Naive thymus-derived CD4-positive, alpha-beta T cell (primary cell): ENCODE measurements at places on chromosomes 2 and 18. TPM values are rescaled to one million over a fixed set of nuclear protein-coding genes. Genes with fewer than 3 reads are reported as not detected.

DNA sequence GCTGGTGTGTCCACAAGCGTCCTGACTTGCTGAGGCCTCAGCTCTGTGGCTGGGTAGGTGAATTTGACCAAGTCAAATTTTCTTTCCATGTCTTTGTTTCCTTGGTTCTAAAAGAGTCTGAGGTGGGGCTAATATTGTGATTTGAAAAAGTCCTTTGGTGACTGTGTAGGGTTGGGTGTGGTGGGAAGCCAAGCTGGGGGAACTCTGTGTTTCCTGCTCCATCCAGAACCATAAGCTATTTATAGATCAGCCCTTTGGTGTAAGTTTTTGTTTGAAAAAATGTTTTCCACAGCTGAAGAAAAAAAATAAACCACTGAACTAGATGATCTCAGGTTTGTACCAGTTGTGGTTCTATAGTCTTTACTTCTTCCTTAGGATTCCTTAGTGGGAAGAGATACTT lies 462.7 kb downstream of the TGIF1 start:
- DNase-seq: no peak

GRCh38 chr18:10081492-10081891 lies 167.7 kb downstream of the VAPA start:
- no peak for DNase-seq

- no peak for DNase-seq
These were observed 27.5 kb downstream of the MOCOS start for GRCh38 chr18:36214811-36215210.

GRCh38 chr18:8051453-8051852 lies 484.3 kb downstream of the PTPRM start:
- DNase-seq: no peak

SULT1C2 gene
- not detected in 2 replicates for total RNA-seq

DPP10 gene
- total RNA-seq: not detected in 2 replicates

PROM2 gene
- 0.53 TPM for total RNA-seq

DNA sequence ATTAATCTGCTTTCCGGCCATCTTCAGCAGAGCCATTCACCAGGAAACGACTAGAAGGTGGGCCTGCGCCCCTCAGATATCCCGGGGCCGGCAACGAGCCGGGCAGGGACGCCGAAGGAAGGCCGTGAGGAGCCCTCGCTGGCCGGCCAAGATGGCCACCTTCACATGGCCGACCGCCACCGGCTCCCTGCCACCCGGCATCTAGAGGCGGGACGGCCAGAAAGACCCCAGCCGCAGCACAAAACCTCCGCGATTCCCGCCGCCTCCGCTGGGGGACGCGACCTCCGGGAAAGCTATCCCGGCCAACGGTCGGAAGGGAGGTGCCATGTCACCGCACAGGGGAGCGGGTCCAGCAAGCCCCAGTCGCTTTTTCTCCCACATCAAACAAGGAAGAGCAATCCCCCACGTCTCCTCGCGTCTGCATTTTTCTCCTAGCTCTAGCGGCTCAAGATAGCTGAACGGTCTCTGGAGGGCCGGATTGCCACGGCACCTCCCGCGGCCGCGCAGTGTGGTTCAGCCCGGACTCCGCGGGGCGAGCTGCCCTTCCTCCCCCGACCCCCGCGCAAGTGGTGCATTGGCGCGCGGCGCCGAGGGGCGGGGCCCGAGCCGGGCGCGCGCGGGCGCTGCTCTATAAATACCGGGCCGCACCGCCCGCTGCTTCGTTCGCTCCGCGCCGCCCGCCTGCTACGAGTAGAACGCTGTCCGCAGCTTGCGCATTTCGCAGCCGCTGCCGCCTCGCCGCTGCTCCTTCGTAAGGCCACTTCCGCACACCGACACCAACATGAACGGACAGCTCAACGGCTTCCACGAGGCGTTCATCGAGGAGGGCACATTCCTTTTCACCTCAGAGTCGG lies at the start of gene MAT2A:
Gene MAT2A, plus strand, starts transcription at position 662 of the 854 bp plus-strand sequence. Its CDS starts 120 bp downstream, at position 782.
- DNase-seq: peak; percentile 85

DNA sequence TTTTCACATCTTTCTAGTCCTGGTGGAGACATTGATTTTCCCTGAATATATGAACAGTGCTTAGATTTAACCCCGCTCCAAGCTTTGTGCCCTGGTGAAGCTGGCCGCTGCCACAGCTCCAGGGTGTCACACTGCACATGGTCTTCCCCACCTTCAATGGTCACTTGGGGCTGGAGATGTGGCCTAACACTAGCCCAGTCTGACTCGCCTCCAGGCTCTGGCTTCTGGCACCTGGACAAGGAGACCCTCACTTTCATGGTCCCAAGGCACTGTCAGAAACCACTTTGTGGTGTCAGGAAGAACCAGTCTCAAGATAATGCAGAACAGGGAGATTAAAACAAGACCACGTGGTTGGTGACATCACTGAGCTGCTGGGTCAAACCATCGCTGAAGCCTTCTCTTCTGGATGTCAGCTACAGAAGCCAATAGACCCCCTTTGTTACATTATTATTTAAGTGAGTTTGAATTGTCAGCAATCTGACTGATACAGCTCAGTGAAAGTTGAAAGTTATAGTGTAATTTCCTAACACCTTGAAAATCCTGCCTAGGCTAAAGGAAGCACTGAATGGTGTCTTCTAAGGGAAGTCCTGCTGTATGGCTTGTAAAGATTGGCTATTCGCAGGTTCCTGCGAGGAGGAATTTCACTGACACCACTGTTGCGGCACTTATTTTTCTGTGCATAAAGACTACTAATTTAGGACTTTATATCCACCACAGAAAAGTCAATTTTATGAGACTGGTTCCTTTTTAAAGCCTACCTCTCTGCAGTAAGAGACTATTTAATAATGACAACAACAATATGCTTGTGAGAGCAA lies 55.0 kb upstream of the CTDP1 start:
- no peak for DNase-seq

DNA sequence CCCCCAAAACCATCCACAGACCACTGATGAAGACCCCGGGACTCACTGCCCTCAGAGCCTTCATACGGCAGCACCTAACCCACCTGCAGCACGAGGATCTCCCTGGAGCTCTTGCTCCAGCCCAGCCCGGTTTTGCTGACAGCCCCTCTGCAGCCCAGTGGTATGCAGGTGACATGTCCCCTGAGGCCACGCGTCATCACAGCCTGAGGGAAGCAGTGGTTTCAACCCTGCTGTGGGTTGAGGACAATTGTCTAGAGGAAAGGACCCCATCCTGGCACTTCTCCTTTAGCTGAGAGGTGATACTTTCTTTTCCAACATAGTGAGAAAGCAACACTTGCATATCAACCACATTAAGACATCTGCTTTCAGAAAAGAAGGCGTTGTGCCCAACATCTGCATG lies 134.0 kb downstream of the SEPTIN10 start:
- no peak for DNase-seq

ABCA12 gene
- not detected for total RNA-seq

LHCGR gene
- total RNA-seq: not detected

DNA sequence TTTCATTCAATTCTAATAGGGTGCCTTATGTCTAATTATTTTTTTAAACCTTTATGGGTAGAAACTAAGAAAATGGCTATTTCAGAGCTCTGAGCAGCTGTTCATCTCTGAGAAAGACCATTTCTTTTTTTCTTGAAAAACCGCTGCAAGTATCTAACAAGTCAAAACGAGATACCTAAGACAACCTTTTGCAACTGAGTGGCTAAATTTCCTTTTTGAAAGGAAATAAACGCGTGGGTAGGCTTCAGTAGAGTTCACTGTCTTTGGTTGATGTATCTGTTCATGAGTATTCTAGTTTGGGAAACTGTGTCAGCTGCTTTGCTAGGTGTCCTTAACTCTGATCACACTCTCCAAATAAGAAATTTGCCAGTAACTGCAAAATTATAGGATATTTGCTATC lies 104.3 kb upstream of the LINC00305 start:
- no peak for DNase-seq

- no peak for DNase-seq
These were observed 16.4 kb downstream of the DYNAP start for GRCh38 chr18:54607213-54608027.

CCDC68 gene
- not detected for total RNA-seq

GRCh38 chr2:154623819-154624218 lies 74.7 kb upstream of the KCNJ3 start:
- DNase-seq: no peak
